ENCODE measurements at places on chromosomes 7 and 10.

GRCh38 chr10:69237528-69238159 lies 17.5 kb downstream of the HKDC1 start:
- peak; percentile 81 for DNase-seq

GRCh38 chr10:104035194-104036068 lies 50.2 kb downstream of the COL17A1 start:
- DNase-seq, result no peak

GRCh38 chr10:131448883-131449282 lies 137.4 kb upstream of the TCERG1L start:
- DNase-seq, result no peak

DNA sequence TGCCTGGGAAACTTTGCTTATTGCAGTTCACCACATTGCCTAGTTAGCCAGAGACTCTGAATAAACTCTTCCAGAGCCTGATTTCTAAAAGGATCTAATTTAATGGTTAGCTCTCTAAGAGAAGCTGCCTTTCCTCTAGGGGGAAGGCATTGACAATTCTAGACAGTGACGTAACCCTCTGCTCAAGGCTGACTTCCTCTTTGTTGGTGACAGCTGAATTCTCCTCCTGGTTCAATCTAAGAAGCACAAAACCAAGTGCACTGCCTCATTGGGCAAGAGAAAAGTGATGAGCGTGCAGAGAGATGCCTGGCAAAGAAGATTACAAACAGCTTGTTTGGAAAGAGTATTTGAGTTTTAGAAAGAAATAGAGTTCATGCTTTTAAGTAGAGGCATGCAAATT lies 102.7 kb downstream of the MACC1 start:
- no peak for DNase-seq

DNA sequence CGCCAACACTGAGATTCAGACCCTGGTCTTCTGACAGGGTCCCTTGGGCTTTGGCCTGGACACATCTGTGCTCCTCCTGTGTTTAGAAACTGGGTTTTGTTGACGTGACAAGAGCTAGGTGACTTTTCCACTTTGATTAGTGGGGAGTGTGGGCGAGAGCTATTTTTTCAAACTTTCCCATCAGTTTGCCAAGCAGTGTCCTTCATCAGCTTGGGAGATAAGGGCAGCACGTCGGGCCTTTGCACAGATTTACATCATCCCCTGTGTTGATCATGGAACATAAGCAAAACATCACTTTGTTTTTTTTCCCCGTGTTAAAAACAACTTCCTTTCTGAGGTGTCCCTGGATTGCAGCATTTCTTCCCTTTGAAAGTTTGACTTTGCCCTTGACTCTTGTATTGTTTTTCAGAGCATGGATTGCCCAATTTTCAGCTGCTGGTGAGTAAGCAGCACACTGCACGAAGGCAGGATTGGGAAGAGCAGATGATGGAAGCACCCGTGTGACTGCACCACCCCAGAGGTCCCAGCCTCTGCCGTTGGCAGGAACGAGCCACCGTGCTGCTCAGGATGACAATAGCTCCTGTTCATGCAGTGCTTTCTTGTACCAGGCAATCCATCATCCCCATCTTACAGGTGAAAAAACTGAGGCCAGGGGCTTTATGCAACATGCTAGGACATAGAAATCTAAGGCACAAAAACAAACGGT lies 6.4 kb upstream of the IGFBP1 start:
- no peak for DNase-seq

DNA sequence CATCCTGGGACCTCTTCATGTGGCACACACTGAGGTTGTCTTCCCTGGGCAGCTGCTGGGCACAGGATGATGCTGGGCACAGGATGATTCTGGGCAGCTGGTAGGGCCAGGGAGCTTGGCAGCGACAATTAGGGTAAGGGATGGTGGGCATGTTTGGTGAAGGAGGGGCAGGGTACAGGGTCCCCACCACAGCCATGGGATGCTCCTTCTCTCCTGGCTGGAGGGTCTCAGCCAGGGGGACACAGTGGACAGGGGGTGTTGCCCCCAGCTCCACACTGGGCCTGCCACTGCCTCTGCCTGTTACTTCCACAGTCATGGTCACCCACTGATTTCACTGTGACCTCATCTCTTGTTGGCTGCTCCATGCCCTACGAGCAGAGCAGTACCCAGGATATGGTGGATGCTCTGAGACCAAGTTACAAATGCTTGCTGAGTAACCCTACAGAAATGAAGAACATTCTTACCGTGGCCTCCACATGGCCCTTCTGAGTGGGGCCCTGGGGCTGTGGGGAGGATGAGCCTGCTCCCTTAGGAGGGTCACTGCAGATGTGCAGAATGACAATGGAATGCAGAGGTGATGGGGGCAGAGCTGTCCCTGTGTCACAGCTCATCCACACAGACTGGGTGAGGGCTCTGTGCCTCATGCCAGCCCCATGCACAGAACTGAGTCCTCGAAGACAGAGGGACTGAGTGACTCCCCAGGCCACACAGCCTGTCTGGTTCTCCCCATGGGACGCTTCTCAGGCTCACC lies 28.4 kb upstream of the RET start:
- no peak for DNase-seq

GRCh38 chr10:110241407-110241806 lies 34.0 kb downstream of the MXI1 start:
- no peak for DNase-seq

DNA sequence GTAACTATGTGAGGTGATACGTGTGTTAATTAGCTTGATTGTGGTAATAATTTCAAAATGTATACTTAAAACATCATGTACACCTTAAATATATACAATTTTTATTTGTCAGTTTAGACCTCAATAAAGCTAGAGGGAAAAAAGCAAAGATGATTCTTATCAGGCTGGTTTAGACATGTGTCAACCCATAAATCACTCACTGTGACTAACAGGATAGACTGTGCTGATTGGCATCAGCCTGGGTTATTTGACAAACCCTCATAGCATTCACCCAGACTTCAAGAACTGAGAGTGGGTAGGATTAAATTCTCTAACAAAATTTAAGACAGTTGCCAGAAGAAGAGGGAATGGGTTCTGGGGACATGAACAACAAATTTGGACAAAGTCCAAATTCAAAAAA lies 73.8 kb upstream of the TMEM140 start:
- no peak for DNase-seq

DNA sequence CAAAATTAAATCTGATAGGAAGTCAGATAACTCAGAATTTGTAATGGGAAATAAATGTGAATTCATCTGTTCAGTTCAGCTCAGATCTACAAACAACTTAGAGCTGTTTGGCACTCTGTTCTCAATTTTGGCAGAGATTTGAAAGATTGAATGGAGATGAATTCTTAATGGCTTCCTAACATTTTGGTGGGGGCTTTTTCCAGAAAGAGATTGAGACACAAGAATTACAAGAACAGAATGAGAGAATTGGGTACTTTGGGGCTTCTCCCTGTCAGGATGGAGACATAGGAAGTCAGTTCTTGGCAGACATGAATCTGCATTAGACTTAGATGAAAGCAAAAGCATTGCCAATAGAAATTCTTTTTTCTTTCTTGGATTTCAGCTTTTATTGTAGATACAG lies 39.0 kb upstream of the PTPRZ1 start:
- DNase-seq, result no peak
